Heart left ventricle (tissue), 16 donors: ENCODE measurements at places on chromosomes 5 and 9. TPM values are rescaled to one million over a fixed set of nuclear protein-coding genes. Genes with fewer than 3 reads are reported as not detected.
A peak's percentile ranks its signal among the peaks of the same experiment; 100 is the strongest.

SPEF2 gene
- total RNA-seq: 1.3 TPM

DNA sequence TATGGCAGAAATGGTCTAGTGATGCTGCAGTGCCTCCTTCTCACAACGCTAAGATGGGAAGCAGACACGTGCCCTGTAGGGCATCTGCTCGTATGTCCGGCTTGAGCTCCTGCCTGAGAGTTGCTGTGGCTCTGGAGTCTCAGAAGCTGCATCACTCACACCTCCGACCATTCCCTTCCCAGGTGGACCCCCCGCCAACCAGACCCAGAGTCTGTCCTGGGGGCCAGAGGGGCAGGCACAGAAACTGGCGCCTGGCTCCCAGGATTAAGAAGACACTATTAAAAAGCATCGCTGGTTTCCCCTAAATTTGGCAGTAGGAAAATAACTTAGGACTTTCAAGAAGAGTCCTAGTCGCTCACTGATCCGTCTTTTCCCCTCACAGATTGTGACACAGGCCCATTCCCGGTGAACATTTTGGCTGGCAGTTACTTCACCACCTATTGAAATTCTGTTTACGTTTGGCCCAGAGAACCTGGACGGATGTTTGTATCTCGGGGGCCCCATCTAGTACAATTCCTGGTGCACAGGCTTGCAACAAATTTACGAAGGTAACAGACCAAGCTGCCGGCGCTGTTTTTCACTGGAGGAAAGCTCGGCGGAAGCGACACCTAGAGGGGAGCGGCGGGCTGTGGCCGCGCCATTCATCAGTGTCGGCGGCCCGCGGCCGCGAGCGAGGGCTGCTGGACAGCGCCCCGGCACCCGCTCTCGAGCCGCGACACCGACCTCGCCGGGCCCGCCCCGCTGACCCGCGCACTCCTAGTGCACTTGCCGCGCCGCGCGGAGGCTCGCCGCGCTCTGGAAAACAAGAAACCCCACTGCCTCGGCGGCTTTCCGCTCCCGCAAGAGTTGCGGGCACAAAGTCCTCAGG lies 1.6 kb downstream of the FSTL4 start:
- peak; percentile 52 for DNase-seq
- no peaks in the 10 kb centered on the region for H3K36me3 ChIP-seq
- H3K4me1 ChIP-seq: peaks cover 11% of the 10 kb centered on the region
- no peak overlapping the region for H3K27ac ChIP-seq
- peaks cover 88% of the 10 kb centered on the region for H3K27me3 ChIP-seq

ZNF354C gene
- total RNA-seq: 5.7 TPM

DNA sequence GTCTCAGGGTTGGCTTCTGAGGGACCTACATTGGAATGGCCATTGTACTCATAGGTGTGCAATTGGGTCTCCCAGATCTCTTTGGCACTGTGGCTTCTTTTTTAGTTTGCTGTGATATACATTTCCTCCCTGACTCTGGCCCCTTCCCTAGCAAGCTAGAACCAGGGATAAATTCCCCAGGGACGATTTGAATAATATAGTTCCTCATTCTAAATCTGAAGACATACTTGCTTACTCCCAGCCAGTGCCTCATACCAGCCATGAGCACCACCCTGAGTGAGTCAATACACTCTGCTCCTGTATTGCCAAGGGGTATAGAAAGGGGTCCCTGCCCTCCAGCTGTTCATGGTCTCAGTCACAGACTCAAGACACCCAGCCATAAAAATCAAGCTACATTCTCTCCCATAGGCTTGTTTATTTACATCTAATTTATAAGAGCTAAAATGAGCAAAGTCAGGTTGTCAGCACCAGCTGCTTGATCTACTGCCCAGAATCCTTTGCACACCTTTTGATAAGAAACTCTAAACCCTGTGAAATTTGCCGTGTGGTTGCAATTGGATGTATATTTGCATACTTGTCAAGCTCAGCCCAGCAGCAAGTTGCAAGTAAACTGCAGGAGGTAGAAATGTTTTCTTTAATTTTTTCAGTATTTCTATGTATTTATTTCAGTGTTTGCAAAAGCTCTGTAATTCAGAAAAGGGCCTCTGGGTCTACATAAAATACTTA lies 219.9 kb upstream of the IRX1 start:
- H3K36me3 ChIP-seq: no peaks in the 10 kb centered on the region
- H3K4me1 ChIP-seq: no peaks in the 10 kb centered on the region
- no peak overlapping the region for H3K27ac ChIP-seq
- DNase-seq: no peak
